ENCODE measurements at places on chromosomes 4 and X.

- DNase-seq = no peak
Observed at GRCh38 chr4:140260227-140260626, 106.2 kb upstream of the MAML3 start.

DNA sequence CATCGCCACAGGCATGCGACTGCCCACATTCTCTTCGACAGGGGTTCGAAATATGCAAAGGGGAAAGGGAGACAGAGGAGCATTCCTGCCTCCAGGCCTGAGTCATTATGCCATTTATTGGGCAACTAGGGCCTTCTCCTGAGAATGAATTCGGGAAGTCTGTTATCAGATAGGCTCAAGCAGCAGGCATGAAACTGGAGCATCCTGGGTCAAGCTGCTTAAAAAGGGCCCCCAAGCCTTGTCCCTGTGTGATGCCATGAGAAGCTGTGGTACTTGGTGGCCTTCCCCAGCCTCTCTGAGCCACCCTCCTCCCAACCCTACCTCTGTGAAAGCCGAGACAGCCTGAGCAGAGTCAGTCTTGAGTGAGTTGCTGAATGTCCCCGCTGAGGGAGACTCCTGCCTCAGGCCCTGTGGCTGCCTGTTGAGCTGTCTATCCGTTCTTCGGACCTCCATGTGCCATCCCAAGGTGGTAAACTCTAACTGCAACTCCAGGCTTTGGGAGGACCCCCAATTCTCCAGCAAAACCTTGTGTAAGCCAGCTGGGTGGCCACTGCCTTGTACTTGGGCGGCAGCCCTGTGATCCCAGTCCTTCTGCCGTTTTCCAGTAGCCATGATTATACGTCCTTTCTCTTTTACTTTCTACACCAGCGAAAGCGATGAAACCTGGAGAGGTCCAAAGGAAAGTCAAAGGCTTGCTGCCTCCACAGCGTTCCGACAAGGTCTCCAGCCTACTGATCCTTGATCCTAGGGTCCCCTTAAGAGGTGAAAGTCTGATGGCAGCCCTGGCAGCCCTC, 37.7 kb downstream of the NBDY start:
- no peak for DNase-seq

- no peak for DNase-seq
Observed at GRCh38 chr4:163988865-163989264, 494.4 kb downstream of the TMA16 start.

GRCh38 chr4:156053174-156053573, 99.5 kb upstream of the CTSO start:
- no peak for DNase-seq

- no peak for DNase-seq
Observed at GRCh38 chr4:102343964-102344519, 1.2 kb downstream of the SLC39A8 start.

DNA sequence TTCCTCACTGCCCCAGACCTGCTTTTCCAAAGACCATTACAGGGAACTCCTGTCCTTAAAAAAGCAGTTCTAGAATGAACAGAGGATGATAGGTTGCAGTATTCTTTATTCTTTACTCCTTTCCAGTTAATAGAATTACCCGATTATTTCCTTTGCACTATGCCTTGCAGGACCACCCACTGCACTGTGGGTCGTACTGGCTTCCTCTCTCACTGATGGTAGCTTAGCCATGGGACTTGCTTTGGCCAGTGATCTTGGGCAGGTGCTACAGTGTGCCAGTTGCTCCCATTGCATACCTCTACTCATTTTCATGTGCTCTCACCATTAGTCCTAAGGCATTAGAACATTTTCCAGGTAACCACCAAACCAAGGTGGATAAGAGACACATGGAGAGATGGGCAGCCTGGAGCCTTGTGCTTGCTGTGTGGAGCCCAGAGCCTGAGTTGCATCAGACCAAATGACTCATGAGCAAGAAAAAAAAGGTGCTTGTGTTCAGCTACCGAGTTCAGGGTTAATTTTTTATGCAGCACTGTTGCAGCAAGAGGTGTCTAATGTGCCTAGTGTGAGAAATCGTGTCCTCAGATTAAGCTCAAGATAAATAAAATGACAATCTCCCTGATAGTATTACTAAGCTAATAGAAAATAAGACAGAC, 7.6 kb upstream of the UNC5C start:
- no peak for DNase-seq

GRCh38 chrX:123993326-123993725, 31.8 kb downstream of the STAG2 start:
- no peak for DNase-seq

DNA sequence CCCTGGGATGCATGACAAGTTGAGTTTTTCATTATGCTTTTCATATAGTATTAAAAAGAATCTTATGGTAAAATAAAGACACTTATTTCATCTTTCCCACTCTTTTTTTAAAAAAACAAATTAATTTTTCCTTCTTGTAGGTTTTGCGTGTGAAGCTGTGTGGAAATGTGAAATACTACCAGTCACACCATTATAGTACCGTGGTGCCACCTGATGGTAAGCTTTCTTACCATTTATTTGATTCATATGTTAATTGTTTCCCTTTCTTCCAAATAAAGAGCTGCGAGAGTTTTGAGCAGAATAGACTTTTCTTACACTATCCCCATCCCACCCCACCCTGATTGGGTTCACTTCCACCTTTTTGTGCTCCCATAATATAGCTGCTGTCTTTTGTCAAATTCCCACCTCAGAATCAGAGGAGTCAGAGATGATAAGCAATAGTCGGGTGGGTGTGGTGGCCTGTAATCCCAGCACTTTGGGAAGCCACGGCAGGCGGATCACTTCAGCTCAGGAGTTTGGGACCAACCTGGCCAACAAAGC, 44.3 kb downstream of the CASP6 start:
- DNase-seq = no peak

GRCh38 chr4:101954975-101955678, 164.6 kb downstream of the BANK1 start:
- DNase-seq = no peak

- DNase-seq = no peak
Observed at GRCh38 chr4:150325872-150326271, 247.6 kb downstream of the DCLK2 start.

GRCh38 chr4:172596206-172596605, 572.4 kb upstream of the GALNT7 start:
- no peak for DNase-seq

DNA sequence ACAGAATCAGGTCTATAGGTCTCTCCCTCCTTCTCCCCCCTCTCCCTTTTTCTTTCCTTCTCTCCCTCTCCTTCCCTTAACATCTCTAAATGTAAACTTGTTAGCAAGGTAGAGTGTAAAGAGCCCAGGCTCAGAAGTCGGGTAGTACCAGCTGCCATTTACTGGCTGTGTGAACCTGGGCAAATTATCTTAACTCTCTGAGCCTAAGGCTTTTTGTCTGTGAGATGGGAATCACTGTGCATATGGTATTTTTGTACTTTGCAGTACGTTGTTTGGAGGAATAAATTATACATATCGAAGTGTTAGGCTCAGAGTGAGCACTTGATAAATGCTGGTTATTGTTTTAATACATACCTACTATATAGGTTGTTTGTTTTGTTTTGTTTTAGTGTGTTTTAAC, 154.0 kb downstream of the RBMX2 start:
- DNase-seq = no peak

GRCh38 chrX:72274526-72274925, 2.5 kb downstream of the RPS4X start:
- no peak for DNase-seq

Measured in activated CD4-positive, alpha-beta T cell treated with anti-CD3 and anti-CD28 coated beads for 1 hour (primary cell).